Neural crest cell (in vitro differentiated cells): ENCODE measurements at places on chromosomes 16 and 17.

DNA sequence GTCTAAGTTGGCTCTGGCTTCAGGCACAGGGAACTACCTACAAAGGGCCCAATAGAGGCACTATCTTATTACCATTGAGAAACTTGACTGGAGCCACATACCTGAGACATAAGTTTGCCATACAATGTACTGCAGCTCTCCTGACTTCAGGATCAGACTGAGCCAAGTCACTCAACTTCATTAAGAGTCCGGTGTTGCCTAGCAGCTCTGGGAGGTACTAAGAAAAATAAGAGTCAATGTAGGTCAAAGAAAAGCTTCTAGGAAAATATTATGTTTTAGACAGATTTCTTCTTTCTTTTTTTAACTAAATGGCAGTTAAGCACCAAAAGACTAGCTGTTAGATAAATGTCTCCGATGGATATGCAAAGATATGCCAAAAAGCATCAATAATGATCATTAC is 5.7 kb downstream of the HEATR6 start:
- peaks cover 13% of the 10 kb centered on the region for H3K4me1 ChIP-seq
- H3K27ac ChIP-seq = no peak overlapping the region
- H3K36me3 ChIP-seq = peaks cover 8% of the 10 kb centered on the region
- DNase-seq = no peak
- H3K4me3 ChIP-seq = no peak overlapping the region

DNA sequence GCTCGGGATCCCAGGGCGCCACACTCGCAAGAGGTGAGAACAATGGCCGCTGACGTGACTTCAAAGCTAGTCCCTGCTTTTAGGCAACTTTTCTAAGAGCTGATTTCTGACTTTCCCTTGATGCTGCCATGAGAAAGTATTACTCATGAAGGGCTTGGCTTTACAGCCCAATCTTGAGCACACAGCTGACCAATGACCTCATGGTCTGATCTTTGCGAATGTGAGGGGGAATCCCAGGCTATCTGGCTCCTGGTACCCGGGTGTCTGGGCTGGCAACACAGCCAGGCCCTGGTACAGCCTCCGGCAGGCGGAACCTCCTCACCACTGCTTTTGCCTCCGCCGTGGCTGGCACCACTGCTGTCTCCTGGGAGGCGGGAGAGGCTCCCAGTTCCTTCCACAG is 17.5 kb downstream of the NDUFAF8 start:
- no peak overlapping the region for H3K4me3 ChIP-seq
- peaks cover 4% of the 10 kb centered on the region for H3K27me3 ChIP-seq
- DNase-seq = no peak
- peaks cover 5% of the 10 kb centered on the region for H3K36me3 ChIP-seq

GRCh38 chr17:44738214-44738906 is 20.4 kb upstream of the ADAM11 start:
- no peaks in the 10 kb centered on the region for H3K27me3 ChIP-seq
- peaks cover 6% of the 10 kb centered on the region for H3K36me3 ChIP-seq
- H3K4me3 ChIP-seq = no peak overlapping the region
- no peaks in the 10 kb centered on the region for H3K4me1 ChIP-seq
- no peak overlapping the region for H3K27ac ChIP-seq

DNA sequence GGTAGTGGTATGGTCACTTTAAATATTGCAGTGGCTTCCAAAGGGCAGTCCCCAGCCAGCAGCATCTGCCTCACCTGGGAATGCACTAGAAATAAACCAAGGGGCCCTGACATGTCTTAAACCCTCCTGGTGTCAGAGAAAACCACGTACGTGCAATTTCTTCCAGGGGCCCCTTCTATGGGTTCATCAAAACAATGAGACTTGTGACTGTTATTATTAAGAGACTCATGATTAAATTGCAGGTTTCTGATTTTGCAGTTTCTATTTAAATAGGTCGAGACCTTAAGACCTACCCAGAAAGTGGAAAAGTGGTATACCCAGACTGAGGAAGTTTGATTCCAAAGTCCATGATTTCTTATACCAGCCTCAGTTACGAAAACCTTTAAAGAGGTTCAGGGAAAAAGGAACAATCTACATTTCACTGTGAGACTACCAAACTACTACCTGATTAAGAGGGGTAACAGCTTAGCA is 746 bp upstream of the POLG2 start:
- peak overlapping the region; percentile 99 for H3K27ac ChIP-seq
- no peak for DNase-seq
- H3K27me3 ChIP-seq = peaks cover 22% of the 10 kb centered on the region
- peak overlapping the region; percentile 99 for H3K4me3 ChIP-seq
- peaks cover 64% of the 10 kb centered on the region for H3K4me1 ChIP-seq

DNA sequence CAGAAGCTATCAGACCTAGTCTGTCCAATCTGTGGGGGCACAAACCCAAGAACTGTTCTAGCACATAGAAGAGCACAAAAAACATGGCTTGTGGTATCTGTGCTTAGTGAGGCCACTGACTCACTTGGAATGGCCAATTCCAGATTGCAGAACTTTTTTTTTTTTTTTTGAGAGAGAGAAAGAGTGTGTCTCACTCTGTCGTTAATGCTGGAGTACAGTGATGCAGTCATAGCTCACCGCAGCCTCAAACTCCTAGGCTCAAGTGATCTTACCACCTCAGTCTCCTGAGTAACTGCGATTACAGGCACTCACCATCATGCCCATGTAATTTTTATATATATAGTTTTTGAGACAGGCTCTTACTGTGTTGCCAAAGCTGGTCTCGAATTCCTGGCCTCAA is 77.2 kb upstream of the CLEC3A start:
- no peak for DNase-seq
- H3K27me3 ChIP-seq = no peaks in the 10 kb centered on the region
- H3K4me3 ChIP-seq = no peak overlapping the region
- H3K36me3 ChIP-seq = peaks cover 2% of the 10 kb centered on the region

GRCh38 chr17:13194887-13195286 is 177.1 kb upstream of the ELAC2 start:
- no peaks in the 10 kb centered on the region for H3K36me3 ChIP-seq
- DNase-seq = no peak
- no peak overlapping the region for H3K4me3 ChIP-seq
- H3K27ac ChIP-seq = no peak overlapping the region

DNA sequence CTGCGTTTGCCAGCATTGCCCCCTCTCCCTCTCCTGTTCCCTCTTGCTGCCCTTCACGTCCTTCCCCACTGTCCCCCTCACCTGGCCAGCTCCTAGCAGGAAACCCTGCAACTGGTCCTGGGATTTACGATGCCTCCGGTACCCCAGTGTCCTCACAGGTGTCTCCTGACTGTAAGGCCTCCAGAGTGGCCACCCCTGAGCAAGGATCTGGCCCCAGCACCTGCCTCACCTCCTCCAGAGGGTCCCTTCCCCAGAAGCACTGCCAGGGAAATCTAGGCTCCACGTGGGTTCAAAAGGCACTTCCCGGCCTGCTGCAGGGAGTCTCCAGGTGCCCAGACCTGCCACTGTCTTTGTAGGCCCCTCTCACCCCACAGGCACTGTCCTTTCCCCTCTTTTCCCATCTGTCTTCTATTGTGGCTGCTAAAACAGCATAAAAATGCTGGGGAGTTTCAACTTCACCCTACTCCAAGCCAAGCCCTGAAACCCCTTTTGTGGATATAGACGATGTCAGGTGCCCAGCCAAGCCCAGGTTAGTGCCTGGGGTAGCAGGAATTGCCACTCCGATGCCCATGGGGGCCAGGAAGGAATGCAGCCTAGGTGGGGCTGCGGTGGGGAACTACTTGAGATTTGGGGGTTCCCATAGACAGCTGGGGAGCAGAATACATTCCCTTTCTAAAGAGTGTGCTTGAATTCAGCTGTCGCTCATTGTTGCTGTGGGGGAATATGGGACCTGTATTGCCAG is 25.7 kb downstream of the RAB11FIP4 start:
- H3K4me1 ChIP-seq = peaks cover 32% of the 10 kb centered on the region
- no peak overlapping the region for H3K27ac ChIP-seq
- DNase-seq = no peak
